ENCODE measurements at places on chromosomes 2 and 18. TPM values are rescaled to one million over a fixed set of nuclear protein-coding genes. Genes with fewer than 3 reads are reported as not detected.
A peak's percentile ranks its signal among the peaks of the same experiment; 100 is the strongest.

Gene CASP10
- total RNA-seq = 3.8 TPM

Gene CD8A
- total RNA-seq = 0.27 TPM

DNA sequence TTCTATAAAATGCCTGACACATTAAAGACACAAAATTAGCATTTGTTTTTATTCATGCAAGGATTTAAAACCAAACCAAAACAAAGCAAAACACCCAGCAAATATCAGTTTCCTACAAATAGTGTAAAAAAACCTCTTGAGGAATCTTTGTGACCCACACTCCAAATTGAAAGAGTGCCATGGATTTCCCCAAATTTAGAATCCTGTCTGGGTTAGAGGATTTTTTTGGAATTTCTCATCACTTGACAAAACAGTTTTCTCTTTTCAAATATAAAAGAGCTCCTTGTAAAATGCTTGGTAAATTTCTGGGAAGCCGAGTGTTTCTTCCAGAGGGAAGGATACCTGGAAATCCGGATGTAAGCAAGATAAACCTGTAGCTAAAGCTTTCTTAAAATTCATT is 1.7 kb upstream of the FN1 start:
- no peak for DNase-seq

DNA sequence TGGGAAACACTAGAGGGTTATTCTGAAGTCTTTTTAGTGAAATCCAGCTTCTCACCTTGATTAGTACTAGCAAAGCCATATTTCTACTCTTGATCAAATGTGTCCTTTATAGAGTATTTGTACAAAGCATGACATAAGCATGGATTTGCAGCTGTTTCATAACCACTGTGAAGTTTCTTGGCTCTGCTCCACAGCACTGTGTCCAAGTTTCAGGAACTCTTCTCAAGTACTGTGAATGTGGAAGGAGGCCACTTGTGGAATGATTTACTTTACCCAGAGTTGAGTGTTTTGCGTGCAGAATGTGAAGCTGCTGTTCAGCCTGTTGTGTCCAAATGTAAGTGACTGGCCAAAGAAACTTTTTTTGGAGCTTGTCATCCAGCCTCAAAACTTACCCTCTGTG is 16.2 kb upstream of the MAPRE2 start:
- peak; percentile 65 for DNase-seq

Gene RTP5
- total RNA-seq = not detected

Gene ASIC4
- not detected for total RNA-seq

Gene ESCO1
- total RNA-seq = 19.0 TPM
